Type B pancreatic cell (in vitro differentiated cells): ENCODE measurements at places on chromosomes 2 and 18. TPM values are rescaled to one million over a fixed set of nuclear protein-coding genes. Genes with fewer than 3 reads are reported as not detected.

TMX3 gene
- total RNA-seq, result 28.5 and 42.0 TPM in 2 replicates

G6PC2 gene
- 2.1 and 2.8 TPM in 2 replicates for total RNA-seq

CASP10 gene
- total RNA-seq, result 1.6 and 3.6 TPM in 2 replicates

DNA sequence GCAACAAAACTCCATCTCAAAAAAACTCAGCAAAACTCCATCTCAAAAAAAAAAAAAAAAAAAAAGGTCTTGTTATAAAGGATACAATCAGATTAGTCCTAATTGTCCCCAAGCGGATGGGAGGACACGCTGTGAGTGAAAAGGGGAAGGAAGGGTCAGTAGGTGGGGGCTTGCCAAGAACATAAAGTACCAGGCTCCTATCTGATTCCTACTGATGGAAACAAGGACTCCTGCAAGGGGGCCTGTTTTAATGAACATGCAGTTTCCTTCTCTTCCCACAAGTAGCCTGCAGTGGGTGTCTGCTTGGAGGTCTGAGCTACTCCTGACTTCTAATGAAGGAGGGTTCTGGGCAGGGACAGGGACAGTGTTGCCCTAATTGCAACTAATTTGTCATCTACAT lies 7.9 kb downstream of the SCG2 start:
- no peak for DNase-seq

DNA sequence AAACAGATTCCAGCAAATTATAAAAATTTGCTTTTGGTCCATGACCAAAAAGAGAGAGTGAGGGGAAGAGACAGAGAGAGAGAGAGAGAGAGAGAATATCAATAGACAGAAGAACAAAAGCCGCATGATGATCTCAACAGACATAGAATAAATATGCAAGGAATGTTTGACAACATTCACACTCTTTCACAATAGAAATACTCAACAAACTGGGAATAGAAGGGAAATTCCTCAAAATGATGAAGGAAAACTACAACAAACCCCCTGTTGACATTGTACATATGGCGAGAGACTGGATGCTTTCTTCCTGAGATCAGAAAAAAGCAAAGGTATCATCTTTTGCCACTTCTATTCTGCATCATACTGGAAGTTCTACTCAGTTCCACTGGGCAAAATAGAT lies 309.7 kb downstream of the RAD51AP2 start:
- no peak for DNase-seq

- no peak for DNase-seq
These were observed 67.1 kb upstream of the EPAS1 start for GRCh38 chr2:46230115-46230571.
